ENCODE measurements at places on chromosomes 3 and 15.

- no peak for DNase-seq
These were observed 3.6 kb downstream of the VGLL4 start for GRCh38 chr3:11640009-11640673.

DNA sequence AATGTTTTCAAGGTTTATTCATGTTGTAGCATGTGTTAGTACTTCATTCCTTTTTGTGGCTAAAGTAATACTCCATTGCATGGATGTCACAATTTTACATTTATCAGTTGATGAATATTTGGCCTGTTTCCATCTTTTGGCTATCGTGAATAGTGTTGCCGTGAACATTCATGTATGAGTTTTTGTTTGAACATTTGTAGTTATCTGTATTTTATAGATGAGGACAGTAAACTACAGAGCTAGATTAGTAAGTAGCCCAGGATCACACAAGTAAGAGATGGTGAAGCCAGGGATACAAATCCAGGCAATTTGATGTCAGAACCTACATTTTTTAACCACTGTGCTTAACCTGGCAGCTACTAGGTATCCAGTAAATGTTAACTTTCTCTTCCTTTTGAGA, 63.2 kb downstream of the ASTE1 start:
- DNase-seq, result no peak

DNA sequence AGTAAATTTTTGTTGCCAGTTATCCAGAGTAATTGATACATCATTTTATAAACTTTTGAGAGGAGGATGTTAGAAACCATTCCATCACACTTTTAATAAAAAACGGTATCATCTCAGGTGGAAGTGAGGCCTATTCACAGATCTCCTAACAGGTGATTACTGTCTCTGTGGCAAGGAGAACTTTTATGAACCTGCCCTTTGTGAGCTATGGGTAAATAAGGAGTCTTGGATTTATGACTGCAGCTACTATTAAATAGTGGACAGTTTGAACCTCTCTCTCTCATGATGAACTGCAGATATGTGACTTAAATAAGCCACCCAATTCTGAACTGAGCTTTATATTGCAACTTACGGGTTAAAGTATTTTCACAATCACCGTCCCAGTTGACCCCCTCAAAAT, 45.7 kb downstream of the ZFAND6 start:
- DNase-seq, result no peak

DNA sequence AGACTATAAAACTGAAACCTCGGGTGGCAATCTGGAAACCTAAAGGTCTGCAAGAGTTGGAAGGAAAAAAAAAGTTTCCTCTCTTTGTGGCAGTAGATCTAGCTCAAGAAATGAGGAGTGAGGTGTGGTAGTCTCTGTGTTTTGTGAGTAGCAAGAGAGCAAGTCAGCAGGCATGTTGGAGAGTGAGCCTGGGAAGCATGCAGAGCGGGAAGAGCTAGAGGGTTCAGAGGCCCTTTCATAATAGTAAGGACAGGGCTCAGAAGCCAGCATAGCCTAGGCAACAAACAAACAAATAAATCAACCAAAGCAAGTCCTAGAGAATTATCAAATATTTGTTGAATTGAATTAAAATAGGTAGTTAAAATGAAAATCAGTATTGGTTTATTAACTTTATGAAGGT, 189.7 kb upstream of the CBLB start:
- DNase-seq, result no peak

DNA sequence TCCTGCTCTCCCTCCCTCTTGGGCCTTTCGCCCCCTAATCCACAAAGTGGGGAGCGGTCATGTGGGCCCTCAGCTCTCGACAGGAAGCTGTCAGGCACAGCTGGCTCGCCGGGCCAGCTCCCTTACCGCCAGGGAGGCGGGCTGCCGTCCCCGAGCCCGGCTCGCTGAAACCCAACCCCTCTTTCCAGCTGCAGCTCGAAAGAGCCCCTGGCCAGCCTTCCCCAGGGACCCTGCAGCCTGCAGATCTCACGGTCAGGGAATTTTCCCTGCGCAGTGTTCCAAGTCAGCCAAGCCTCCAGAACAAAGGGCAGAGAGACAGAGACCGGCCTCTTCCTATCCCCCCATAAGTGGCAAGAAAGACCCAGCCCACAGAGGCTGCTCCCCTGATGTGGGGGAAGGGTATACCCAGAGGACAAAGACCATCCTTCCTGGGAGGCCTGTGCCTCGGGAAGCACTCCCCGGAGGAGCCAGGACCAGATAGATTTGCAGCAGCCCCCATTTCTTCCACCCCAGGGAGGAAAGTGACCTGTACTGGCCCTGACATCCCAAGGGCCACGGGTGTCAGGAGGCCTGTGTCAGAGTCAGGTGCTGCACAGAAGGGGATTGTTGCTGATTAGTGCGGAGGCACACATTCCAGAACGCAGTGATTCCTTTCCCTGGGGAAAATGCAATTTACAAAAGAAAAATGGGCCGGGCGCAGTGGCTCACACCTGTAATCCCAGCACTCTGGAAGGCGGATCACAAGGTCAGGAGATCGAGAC, 32.6 kb downstream of the MAGEF1 start:
- DNase-seq, result peak; percentile 81

- no peak for DNase-seq
These were observed 85.1 kb upstream of the NTRK3 start for GRCh38 chr15:88341653-88342052.

- DNase-seq, result no peak
These were observed 226.0 kb downstream of the KLF13 start for GRCh38 chr15:31552482-31553099.

- DNase-seq, result no peak
These were observed 428.5 kb upstream of the CNTN3 start for GRCh38 chr3:75042941-75043340.

- DNase-seq, result no peak
These were observed 27.9 kb downstream of the SOX2 start for GRCh38 chr3:181739628-181740027.

GRCh38 chr3:163863146-163863545, 1215.2 kb downstream of the SI start:
- DNase-seq, result no peak

- peak; percentile 0 for DNase-seq
These were observed 50.2 kb upstream of the SI start for GRCh38 chr3:165128544-165128943.

DNA sequence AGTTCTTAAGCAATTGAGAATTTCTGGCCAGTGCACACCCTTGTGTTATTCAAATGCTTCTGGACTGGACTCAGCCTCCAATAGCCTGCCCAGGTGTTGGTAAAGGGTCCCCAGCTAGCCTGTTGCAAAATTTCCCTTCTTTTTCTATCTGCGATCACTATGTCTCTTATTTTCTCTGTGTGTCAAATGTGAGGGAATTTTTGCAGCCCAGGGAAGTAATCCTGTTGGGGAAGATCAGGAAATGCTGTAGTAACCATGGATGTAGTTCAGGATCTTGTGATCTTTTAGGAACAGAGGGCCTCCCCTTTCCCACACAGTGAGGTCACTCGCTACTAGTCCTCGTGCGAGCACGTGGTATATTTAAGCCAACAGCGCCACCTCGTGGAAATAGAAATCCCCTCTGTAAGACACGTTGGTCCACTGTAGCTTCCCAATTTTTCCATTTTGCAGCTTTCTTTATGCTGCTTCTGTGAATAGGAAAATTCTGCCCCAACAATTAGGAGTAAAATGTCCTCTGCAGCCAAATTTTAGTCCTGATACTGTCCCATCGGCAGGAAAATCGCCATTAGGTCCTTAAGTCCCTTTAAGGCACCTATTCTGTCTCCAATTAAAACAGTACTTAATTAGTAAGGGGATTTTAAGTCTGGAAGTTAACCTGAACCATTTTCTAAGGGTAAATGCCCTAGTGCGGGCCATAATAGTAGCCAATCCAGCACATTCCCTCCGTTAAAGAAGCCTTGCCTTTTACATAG, 4.0 kb upstream of the SMCO1 start:
- no peak for DNase-seq

- DNase-seq, result no peak
These were observed 183.6 kb upstream of the PROK2 start for GRCh38 chr3:71968544-71968943.

DNA sequence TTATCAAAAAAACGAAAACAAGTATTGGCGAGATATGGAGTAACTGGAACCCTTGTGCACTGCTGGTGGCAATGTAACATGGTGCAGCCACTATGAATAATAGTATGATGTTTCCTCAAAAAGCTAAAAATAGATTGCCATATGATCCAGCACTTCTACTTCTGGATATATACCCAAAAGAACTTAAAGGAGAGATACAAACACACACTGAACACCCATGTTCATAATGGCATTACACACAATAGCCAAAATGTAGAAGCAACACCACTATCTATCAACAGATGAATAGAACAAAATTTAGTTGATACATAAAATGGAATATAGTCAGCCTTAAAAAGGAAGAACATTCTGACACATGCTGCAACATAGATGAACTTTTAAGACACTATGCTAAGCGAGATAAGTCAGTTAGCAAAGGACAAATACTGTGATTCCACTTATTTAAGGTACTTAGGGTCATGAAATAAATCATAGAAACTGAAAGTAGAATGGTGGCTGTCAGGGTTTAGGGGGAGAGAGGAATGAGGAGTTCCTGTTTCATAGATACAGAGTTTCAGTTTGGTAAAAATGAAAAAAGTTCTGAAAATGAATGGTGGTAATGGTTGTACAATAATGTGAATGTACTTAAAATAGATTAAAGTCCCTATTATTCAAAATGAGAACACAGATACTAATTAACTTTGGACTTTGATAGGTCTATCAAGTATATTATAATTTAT, 59.4 kb upstream of the IMPG2 start:
- no peak for DNase-seq

DNA sequence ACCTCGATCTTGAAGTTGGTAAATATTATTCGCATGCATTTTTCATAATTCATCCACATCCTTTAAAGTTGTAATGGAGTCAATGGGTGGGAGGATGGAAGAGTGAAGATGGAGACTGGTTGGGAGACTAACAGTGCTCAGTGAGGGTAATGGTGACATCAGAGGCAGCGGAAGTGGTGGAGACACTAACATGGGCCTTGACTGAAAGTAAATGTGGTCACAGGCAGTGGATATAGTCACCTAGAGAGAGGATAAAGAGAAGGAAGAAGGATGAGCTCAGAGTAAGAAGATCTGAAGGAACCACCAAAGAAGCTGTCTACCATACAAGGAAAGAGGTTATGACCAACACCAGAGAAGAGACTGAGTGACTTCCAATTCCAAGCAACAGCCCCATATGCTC, 281.6 kb upstream of the STT3B start:
- no peak for DNase-seq
